GM04504 (cell line): ENCODE measurements at places on chromosomes 2 and 18.

DNA sequence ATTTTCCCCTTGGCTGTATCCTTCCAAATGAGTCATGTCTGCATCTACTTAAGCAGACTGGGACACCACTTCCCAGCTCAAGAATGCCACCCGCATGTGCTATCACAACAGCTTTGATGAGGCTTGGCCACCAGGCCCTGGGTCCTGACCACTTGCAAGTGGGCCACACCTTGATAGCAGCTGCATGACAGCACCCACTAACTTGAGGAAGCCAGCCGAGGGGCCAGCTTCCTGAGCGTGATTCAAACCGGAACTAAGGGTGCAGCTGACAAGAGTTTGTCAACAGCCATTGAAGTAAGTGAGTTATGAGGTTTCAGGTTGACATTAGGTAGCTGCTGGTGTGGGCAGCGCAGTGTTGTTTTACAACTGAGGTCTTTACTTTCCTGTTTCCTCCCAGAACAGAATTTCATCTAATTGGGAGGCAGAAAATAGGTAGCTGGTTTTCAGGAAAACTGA lies 54.4 kb downstream of the EPHA4 start:
- DNase-seq = peak; percentile 46

DNA sequence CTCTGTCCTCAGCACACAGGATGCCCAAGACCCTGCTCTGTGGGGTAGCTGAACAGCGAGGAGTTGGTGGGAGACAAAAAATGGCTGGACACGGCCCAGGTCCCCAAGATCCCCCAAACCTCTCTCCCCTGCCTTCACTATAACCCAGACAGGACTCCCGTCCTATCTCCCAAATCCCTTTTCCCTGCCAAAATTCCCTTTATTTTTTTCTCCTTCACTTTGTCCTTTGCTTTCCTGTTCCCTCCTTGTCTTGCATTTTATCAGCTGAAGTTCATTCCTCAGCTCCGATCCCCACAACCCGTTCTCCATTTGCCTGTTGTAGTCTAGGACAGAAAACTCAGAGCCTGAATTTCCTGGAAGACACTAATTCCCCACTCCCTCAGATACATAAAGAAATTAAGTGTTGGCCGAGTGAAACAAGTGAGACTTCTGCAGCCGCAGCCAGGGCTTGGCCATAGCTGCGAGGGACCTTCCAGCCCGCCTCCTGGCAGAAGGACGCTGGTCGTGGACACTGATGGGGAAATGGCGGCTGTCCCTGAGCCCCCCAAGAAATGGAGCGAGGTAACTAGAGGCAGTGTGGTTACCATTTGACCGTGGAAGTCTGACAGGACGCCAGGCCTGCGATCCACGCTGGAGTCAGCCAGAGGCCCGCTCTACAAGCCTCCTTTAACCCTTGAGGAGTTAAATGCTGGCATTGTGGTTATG lies 173.6 kb downstream of the BCL2 start:
- no peak for DNase-seq

GRCh38 chr18:24427484-24427883 lies 1.0 kb downstream of the IMPACT start:
- no peak for DNase-seq

DNA sequence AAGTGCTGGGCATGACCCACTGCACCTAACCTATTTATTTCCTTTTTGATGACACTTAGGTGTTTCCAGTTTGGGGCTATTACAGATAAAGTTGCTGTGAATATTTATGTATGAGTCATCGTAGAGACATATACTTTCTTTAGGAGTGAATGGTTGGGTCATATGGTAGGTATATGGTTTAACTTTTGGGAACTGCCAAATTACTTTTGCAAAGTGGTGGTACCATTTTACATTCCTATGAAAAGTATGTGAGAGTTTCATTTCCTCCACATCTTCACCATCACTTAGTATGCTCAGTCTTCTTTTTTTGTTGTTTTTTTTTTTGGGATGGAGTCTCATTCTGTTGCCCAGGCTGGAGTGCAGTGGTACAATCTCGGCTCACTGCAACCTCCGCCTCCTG lies 56.1 kb downstream of the HNRNPLL start:
- no peak for DNase-seq

DNA sequence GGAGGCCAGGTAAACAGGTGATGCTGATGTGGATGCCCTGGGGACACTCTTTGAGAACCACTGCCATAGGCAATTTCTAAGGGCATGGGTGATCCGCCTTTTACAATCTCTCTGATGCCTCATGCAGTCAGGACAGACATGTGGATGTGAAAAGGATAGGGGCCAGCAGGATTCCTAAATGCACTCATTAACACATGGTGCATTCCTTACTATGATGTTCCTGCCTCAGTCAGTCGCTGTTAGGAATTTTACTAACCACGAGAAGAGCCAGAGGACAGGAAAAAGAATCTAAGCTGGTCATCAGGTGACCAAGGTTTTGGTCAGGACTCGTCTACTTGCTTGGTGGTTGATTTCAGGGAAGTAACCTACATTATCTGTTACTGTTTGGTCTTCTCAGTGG lies 191.0 kb downstream of the ARL4C start:
- no peak for DNase-seq

- peak; percentile 88 for DNase-seq
Measured at GRCh38 chr18:9782073-9782857, 74.2 kb downstream of the RAB31 start.

GRCh38 chr2:207236156-207236935 lies 70.6 kb upstream of the KLF7 start:
- no peak for DNase-seq

GRCh38 chr2:123438251-123438650 lies 586.8 kb upstream of the CNTNAP5 start:
- DNase-seq = no peak

- DNase-seq = no peak
Measured at GRCh38 chr2:73050121-73050545, 21.4 kb downstream of the SFXN5 start.

- peak; percentile 88 for DNase-seq
Measured at GRCh38 chr2:160224060-160224459, 24.0 kb upstream of the ITGB6 start.

DNA sequence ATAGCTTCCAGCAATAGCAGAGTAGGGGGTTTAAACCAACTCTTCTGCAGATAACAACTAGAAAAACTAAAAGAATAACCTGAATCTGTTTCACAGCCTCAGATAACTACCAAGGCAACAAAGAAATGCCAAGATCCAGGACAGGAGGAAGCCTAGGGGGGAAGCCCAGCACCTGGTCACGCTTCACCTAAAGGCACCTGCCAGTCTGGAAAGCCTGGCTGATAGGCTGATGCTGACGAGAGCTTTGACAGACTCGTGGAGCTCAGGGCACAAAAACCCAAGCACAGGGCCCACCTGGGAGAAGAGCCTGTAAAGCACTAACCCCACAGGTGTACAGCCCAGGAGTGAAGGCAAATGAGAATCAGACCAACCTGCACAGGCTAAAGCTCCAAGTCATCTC lies 22.6 kb downstream of the EIPR1 start:
- DNase-seq = no peak

DNA sequence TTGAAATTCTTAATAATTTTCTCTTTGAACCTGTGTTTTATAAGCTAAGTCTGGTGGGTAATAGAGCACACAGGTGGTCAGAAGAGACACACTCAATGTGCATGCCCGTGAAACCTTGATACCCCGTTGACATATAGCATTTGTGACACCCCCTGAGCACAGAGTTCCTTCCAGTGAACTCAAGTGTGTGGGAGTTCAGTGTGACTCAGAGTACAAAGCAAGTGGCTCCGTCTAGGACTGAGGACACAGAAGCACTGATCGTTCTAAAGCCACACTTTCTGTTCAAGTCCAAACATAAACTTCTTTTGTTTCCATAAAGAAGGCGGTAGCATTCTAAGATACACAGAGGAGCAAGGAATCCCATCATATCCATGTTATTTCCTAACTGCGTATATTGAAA lies 523.6 kb downstream of the PID1 start:
- DNase-seq = no peak

DNA sequence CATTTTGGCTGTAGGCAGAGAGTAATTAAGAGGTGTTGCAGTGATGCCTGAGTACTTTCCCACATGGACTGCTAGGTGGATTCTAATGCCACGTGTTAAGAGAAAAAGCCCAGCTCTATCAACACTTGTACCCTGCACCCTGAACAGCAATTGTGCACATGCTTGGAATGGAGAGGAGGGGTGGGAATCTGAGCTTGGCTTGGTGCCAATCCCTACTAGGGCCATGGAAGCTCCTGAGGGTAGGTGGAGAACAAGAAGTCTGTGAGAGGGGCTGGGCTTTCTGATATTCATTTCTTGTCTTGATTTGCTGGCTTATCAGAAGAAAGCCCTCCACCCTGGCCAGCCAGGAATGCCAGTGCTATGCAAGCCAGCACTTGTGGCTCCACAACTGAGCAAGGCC lies 292.2 kb downstream of the KCNS3 start:
- DNase-seq = no peak

GRCh38 chr2:64737547-64737946 lies 83.8 kb upstream of the SERTAD2 start:
- no peak for DNase-seq

DNA sequence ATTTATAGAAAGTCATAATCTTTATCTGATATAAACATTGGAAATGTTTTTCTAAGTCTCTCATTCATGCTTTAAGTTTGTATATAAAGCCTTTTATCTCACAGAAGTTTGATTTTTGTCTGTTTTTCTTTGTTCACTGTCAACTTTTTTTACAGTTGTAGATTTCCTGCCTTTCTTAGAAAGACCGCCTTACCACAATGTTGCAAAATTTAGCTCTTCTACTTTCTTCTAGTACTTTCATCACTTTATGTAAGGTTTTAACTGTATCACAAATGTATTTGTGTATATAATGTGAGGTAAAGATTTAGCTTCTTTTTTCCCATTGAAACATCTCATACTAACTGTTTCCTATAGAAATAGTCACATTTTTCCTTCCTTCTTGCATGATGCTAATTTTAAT lies 136.1 kb downstream of the DNAH6 start:
- DNase-seq = no peak

GRCh38 chr2:109065391-109065734 lies 63.6 kb upstream of the SH3RF3 start:
- DNase-seq = no peak

DNA sequence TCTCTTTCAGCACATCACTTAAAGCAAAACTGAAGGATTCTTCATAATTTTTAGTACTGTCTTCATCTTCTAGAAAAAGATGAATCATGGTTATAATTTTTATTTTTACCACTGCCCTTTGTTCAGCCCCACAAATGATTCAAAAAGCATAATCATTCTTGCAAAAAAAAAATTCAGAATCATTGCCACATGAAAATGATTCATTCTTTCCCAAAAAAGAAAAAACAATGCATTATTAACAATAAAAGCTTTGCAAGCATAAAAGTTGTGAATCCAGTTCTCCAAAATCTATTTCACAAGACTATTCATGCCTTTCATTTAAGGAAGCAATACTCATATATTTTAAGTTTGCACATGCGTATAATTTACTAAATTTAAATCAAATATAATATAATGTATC lies 204.8 kb downstream of the RBM43 start:
- DNase-seq = peak; percentile 35

- peak; percentile 89 for DNase-seq
Measured at GRCh38 chr2:151261231-151261976, at the start of gene RBM43. Gene RBM43 (minus strand): TSS chr2:151261863. CDS start chr2:151261727, 136 bp downstream.

- DNase-seq = no peak
Measured at GRCh38 chr18:46859855-46860254, 57.5 kb downstream of the PIAS2 start.
